ENCODE measurements at places on chromosomes 3 and 15. TPM values are rescaled to one million over a fixed set of nuclear protein-coding genes. Genes with fewer than 3 reads are reported as not detected.

GRCh38 chr15:30929064-30929669, 25.5 kb downstream of the FAN1 start:
- H3K36me3 ChIP-seq, result no peaks in the 10 kb centered on the region
- H3K4me3 ChIP-seq, result peak overlapping the region; percentile 16
- peak; percentile 81 for DNase-seq
- peaks cover 26% of the 10 kb centered on the region for H3K4me1 ChIP-seq
- H3K27me3 ChIP-seq, result peaks cover 8% of the 10 kb centered on the region

DNA sequence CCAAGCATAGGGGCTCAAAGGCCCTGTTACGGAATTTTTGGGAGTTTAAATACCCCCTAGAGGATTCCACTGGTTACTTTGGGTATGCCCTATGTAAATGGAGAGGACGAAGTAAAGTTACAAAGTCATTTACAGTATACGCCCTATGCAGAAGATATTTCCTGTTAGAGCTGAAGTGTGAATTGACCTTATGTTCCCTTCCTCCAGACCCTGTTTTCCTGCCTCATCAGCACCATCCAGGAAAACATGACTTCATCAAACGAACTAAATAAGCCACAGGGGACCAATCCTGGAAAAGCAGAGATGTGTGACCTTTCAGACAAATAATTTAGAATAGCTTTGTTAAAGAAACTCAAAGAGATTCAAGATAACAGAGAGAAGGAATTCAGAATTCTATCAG, 177.4 kb downstream of the SQOR start:
- no peak for DNase-seq
- no peak overlapping the region for H3K4me3 ChIP-seq
- peaks cover 2% of the 10 kb centered on the region for H3K4me1 ChIP-seq
- H3K36me3 ChIP-seq, result peaks cover 9% of the 10 kb centered on the region

DNA sequence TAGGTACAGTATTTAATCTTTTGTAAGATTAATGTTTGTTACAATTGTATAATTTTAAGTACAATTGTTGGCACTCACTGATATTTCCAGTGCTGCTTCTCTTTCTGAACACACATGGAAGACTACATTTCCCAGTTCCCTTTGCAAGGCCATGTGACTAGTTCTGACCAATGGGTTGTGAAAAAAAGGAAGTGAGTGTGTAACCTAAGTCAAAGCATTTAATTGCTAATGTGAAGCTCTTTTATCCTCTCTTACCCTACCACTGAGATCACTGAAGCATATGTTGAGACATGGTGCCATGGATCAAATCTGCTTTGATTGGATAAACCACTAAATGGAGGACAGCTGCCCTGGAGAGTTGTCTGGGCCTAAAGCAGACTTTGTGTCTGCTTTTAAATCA, 83.9 kb upstream of the PLXND1 start:
- no peak overlapping the region for H3K4me3 ChIP-seq
- peaks cover 29% of the 10 kb centered on the region for H3K4me1 ChIP-seq
- H3K27me3 ChIP-seq, result peaks cover 2% of the 10 kb centered on the region

The KCNMB2 gene
- total RNA-seq, result 0.47 TPM

The SLCO3A1 gene
- 27.9 TPM for total RNA-seq

DNA sequence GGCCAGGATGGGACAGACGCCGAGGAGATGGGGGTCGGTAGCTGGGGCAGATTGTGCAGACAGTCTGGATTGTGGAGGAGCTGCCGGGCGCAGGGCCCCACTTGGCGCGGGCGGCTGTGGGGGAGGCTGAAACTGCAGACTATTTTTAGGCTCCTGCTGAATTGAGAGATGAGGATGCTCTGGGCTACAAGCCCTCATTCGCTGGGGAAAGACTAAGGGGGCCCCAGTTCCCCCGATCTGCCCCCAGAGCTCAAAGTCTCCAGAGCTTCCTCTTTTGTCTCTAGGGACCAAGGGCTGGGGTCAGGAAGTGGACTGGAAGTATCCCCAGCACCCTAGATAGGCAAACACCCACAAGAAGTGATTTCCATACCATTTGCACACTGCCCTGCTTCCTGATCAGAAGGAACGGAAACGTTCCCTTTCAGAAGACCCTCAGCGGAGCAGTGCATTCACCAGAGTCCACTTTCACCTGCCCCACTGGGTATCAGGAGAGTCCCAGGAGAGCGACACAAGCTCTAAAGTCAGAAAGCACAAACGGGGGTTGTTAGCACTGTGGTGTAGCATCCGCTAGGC, 29.7 kb downstream of the SEMA7A start:
- peaks cover 8% of the 10 kb centered on the region for H3K4me1 ChIP-seq
- H3K27ac ChIP-seq, result no peak overlapping the region
- H3K4me3 ChIP-seq, result no peak overlapping the region
- no peaks in the 10 kb centered on the region for H3K36me3 ChIP-seq
- H3K27me3 ChIP-seq, result peaks cover 6% of the 10 kb centered on the region
- no peak for DNase-seq

- peaks cover 6% of the 10 kb centered on the region for H3K36me3 ChIP-seq
- H3K4me3 ChIP-seq, result no peak overlapping the region
- no peak overlapping the region for H3K27ac ChIP-seq
- DNase-seq, result no peak
- H3K27me3 ChIP-seq, result no peaks in the 10 kb centered on the region
- no peaks in the 10 kb centered on the region for H3K4me1 ChIP-seq
Observed at GRCh38 chr3:59472541-59472940, 422.7 kb upstream of the CFAP20DC start.

- H3K4me1 ChIP-seq, result no peaks in the 10 kb centered on the region
- H3K27me3 ChIP-seq, result no peaks in the 10 kb centered on the region
- no peak for DNase-seq
- no peak overlapping the region for H3K4me3 ChIP-seq
Observed at GRCh38 chr3:141618103-141618910, 119.8 kb upstream of the RNF7 start.

DNA sequence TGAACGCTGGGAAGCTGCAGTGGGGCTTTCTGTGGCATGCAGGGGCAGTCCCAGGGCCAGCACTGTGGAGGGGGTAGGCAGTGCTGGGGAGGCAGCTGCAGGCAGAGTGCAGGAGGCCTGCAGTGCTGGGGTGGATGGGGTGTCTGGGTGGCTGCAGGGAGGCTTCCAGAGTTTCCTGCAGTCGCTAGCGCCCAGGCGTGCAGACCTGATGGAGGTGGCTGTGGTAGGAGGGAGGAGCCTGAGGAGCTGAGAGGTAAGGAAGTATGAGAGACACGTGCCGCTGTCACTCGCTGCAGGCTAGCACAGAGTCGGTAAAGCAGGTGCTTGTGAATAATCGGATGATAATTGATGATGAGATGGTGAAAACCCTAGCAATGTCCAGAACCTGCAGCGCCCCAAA, 16.3 kb downstream of the SYNM start:
- no peak for DNase-seq
- no peaks in the 10 kb centered on the region for H3K36me3 ChIP-seq
- H3K4me1 ChIP-seq, result peaks cover 18% of the 10 kb centered on the region
- no peak overlapping the region for H3K27ac ChIP-seq
- H3K27me3 ChIP-seq, result peaks cover 5% of the 10 kb centered on the region
- no peak overlapping the region for H3K4me3 ChIP-seq

The GALNT15 gene
- total RNA-seq, result 0.39 TPM

DNA sequence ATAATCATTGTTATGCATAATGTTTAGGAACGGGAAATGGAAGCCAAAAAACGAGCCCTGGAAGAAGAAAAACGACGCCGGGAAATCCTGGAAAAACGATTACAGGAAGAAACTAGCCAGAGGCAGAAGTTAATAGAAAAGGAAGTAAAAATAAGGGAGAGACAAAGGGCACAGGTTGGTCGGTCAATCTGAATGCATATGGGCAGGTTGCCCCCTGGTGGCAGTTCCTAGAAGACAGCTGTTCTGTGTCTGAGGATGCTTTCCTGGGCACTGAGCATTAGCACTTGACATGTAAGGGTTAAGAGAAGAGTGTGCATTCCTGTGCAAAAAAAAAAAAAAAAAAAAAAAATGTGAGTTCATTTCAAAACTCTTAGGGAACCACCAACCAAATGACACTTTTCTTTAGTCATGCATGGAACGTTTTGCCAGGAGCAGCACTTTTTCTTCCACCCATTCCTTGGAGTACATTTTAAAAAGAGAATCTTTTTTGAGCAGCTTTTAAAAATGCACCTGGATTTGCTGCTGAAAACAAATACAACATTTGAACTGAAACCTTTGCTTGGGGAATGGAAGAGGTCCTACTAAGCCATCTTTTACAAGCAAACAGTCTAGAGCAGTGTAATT, 11.1 kb upstream of the ABHD10 start:
- peak overlapping the region; percentile 9 for H3K27ac ChIP-seq
- no peaks in the 10 kb centered on the region for H3K36me3 ChIP-seq
- H3K4me1 ChIP-seq, result peaks cover 3% of the 10 kb centered on the region

GRCh38 chr3:156449710-156450574, 105.0 kb downstream of the SSR3 start:
- H3K4me1 ChIP-seq, result peaks cover 5% of the 10 kb centered on the region
- no peak overlapping the region for H3K4me3 ChIP-seq

The DNAH12 gene
- 0.22 TPM for total RNA-seq

The GRIP2 gene
- 0.34 TPM for total RNA-seq

- no peaks in the 10 kb centered on the region for H3K36me3 ChIP-seq
- no peaks in the 10 kb centered on the region for H3K27me3 ChIP-seq
- no peak overlapping the region for H3K27ac ChIP-seq
- peaks cover 10% of the 10 kb centered on the region for H3K4me1 ChIP-seq
Observed at GRCh38 chr3:192216067-192216466, 511.3 kb downstream of the FGF12 start.
